Activated CD4-positive, alpha-beta T cell treated with anti-CD3 and anti-CD28 coated beads for 1 hour (primary cell): ENCODE measurements at places on chromosomes 13 and 19.

- no peak for DNase-seq
Observed at GRCh38 chr13:111482806-111483620, 162.6 kb downstream of the TEX29 start.

- peak; percentile 4 for DNase-seq
Observed at GRCh38 chr19:46608581-46609345, 7.6 kb downstream of the CALM3 start.

- no peak for DNase-seq
Observed at GRCh38 chr13:23273498-23273897, 92.7 kb downstream of the SGCG start.

- no peak for DNase-seq
Observed at GRCh38 chr13:25847145-25847544, 204.7 kb downstream of the SHISA2 start.

- no peak for DNase-seq
Observed at GRCh38 chr19:35118268-35119020, 2.8 kb downstream of the FXYD3 start.

DNA sequence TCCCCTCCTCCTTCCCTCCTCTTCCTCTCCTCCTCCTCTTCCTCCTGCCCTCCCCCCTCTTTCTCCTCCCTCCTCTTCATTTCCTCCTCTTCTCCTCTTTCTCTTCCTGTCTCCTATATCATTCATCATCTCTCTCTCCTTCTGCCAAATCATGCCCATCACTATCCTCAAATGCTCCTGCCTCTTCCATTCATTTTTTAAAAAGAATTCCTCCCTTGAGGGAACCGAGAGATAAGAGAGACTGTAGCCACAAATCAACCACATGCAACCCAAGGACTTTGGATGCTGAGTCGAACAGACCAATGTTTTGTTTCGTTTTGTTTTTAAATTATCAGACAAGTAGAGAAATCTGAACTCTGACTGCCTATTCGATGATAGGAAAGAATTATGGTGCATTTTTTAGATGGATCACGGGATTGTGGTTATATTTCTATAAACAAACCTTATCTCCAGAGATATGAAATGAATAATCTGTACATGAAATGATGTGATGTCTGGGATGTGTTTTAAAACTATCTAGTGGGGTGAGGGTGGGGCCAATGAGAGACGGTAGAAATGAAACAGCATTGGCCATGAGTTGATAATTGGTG lies 9.5 kb upstream of the ZNF541 start:
- no peak for DNase-seq

DNA sequence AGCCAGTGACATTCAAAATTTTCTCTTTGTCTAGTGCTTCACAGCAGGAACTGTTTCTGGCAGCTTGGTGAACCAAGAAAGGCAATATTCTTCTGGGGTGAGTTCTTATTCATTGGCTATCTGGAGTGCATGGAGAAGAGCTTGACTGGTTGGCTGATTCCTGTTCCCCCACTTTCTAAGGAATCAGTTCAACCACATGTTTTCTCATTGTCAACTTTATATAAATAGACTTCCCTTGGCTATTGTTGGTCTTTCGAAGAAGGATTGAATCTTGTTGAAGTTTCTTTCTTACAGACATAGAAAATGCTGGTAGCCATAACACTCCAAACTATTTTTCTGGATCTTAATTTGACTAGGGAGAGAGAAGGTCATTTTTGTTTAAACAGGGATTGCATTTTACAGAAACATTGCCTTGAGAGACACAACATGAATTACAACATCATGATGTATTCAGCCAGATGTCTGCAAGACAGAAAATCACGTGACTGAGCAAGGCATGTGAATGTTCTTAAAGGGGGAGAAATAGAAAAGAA lies 85.2 kb downstream of the EDNRB start:
- DNase-seq, result no peak

GRCh38 chr13:108154421-108154858 lies 60.9 kb downstream of the LIG4 start:
- no peak for DNase-seq

GRCh38 chr13:48275507-48275906 lies 28.0 kb upstream of the RB1 start:
- DNase-seq, result no peak

GRCh38 chr19:48813123-48813913 lies 2.5 kb upstream of the BCAT2 start:
- no peak for DNase-seq

DNA sequence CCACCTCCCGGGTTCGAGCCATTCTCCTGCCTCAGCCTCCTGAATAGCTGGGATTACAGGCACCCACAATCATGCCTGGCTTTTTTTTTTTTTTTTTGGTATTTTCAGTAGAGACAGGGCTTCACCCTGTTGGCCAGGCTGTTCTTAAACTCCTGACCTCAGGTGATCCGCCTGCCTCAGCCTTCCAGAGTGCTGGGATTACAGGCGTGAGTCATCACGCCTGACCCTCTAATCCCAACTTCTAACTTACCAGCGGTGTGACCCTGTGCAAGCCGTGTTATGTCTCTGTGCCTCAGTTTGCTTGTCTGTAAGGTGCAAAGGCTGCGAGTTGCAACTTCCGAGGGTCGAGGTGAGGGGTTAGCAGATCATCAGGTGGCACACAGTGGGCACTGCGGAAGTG lies 17.3 kb downstream of the ZSWIM4 start:
- DNase-seq, result no peak

DNA sequence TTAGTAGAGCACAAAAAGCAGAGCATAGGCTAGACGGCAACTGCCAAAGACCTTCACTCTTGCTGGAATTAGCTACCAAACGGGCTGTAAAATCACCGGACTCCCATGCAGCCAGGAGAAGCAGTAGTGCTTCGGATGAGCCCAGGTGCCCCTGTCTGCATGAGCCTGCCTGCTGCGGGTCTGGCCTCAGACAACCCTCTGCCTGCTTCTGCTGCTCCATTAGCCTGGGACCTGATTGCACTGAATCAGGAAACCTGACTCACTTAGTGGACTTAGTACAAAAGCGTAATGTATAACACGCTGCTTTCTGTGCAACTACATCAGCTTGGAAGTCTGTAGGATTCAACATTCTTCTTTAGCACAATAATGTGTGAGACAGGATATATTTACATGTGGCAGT lies 170.0 kb downstream of the LMO7 start:
- no peak for DNase-seq

- DNase-seq, result no peak
Observed at GRCh38 chr19:18591735-18592385, 3.3 kb downstream of the REX1BD start.

DNA sequence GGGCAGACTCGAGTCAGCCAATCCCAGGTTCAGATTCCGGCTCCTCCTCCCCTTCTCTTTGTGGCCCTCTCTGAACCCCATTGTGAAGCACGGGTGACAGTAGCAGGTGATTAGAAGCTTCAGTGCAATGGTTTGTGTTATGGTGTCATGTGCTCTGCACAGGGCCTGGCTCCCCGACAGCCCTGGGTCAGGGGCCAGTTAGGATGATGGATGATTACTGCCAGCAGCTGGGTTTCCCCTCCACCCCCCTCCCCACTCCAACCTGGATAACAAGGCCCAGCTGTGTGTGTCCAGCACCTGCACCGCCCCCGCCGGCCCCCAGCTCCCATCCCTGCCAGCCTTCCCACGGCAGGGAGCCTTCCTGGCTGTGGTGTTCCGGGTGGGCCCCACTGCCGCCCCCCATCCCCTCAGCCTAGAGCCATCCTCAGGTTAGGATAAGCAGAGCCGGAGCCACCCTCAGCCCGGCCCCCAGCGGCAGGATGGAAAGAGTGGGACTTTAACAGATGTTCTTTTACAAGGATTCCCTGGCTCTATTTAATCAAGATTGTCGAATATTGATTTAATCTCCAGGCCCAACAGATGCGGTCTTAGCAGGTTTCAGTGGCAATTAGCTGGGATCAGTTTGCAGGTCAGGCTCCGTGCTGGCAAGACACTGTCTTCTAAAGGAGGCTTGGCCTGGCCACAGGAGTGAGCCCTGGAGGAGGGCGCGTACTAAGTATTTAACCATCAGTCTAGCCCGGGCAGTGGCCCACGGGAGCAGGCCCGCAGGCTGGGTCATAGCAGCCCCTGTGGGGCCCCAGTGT lies 156.2 kb downstream of the SIPA1L3 start:
- DNase-seq, result no peak

- no peak for DNase-seq
Observed at GRCh38 chr19:18967358-18968146, 26.5 kb upstream of the HOMER3 start.

GRCh38 chr13:46595136-46595884 lies 42.3 kb downstream of the LRCH1 start:
- no peak for DNase-seq

- DNase-seq, result no peak
Observed at GRCh38 chr19:10372690-10373089, 7.7 kb downstream of the TYK2 start.

GRCh38 chr13:67258482-67258881 lies 28.3 kb upstream of the PCDH9 start:
- no peak for DNase-seq

DNA sequence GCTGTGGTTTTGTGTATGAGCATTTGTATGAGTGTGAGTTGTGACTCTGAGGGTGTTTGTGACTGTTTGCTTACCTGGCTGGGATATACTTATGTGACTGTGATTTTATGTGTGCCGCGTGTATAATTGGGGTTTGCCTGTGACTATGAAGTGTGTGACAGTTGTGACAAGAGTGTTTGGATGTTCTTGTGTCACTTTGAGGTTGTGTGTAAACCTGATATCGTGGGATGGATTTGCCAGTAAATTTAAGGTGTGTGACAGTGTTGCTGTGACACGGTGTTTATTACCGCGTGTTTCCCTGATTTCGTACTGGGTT lies 442 bp downstream of the ZNF420 start:
- no peak for DNase-seq

DNA sequence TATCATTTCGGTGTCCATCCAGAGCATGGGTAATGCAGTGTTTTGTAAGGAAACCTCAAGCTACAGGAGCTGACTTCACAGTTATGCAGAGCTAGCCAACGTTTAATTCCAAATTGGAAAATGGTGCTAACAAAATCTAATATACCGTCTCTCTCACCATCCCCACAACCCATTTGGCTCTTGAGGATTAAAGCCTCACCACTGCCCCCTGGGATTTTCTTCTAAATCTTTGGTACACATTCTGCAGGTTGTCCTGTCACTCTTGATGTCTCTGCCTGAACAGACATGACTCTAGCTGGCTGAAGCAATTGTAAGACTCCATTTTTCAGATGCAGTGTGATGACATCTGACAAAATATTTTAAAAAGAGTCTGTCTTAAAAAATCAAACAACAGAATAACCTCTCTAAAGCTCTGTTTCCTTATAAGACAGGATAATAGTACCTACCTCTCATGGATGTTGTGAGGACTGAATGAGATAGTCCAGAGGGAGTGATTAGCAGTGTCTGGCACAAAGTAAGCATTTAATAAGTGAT lies 451.8 kb downstream of the SUCLA2 start:
- DNase-seq, result no peak
